ENCODE measurements at places on chromosomes 12 and 14.

DNA sequence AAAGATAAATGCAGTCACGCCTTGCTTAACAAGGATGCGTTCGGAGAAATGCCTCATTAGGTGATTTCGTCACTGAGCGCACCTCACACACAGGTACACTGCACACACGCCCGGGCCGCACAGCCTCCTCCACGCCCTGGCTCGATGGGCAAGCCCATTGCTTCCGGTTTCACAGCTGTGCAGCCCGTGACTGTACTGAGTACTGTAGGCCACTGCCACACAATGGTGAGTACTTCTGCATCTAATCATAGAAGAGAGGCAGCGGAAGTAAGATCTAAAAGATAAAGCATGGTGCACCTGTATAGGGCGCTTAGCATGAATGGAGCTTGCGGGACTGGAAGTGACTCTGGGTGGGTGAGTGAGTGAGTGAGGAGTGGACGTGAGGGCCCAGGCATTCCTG lies 4.3 kb downstream of the RIMBP2 start:
- DNase-seq = no peak

DNA sequence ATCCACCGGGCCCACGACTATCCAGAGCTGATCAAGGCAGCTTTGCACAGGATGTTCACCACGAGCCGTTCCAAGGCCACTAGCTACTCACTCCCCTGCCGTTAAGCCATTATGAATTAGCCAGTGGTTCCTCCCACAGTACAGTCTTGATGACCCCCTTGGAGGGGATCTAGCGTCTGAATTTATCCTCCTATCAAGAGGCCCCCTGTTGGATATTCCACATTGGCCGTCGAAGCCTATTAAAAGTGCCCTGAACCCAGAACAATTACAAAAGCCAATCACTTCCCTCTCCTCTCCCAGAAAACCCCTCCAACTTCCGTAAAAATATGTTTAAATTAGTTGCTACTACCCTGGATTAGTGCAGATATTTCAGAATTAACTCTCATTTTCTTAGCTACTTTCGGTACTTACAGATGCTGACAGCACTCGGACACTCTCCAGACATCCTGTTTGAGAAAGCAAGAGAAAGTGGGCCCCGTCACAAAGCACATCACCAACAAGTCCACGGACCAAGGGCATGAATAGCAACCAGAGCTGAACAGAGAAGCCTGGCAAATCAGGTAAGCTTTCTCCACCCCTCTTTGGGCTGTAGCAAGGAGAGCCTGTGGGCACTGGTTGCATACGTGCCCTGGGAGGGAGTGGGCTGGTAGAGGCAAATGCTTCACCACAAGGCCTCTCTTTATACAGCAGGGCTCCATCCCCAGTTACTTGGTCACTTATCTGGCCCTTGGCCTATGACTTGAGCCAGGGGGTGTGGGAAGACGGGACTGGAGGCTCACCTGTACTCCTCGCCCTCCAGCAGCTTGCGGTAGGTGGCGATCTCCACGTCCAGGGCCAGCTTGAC lies 5.3 kb downstream of the KRT3 start:
- no peak for DNase-seq

DNA sequence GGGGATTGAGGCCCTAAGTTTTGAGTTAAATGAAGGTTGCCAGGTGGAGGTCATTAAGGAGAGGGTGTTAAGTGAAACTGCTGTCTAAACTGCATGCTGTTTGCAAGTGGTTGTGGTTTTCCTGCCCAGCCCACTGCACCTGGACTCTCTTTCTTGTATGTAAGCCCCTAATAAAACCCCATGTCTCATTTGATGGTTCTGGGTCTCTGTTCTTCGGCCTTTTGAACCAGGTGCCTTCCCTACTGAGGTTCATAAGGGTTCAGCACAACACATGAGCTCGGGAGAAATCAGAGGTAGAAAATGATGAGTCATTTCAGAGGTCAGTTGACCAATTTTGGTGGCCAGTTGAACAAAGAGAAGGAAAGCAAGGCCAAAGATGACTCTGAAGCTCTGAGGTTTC lies 382.5 kb downstream of the RPS29 start:
- DNase-seq = no peak

- DNase-seq = no peak
These were observed 181.0 kb upstream of the GRIP1 start for GRCh38 chr12:66859751-66860440.

- no peak for DNase-seq
These were observed 41.2 kb upstream of the CRY1 start for GRCh38 chr12:107134558-107134957.

- no peak for DNase-seq
These were observed 137.4 kb downstream of the ANO2 start for GRCh38 chr12:5807514-5808219.

- DNase-seq = no peak
These were observed 3.5 kb downstream of the FOS start for GRCh38 chr14:75282170-75282554.

Data from NCI-H446 treated with DMSO at 0.1 percent for 48 hours (cell line).